Pericardium fibroblast (primary cell): ENCODE measurements at places on chromosomes 1 and 21. TPM values are rescaled to one million over a fixed set of nuclear protein-coding genes. Genes with fewer than 3 reads are reported as not detected.

The ALPL gene
- total RNA-seq: 4.0 and 11.2 TPM in 2 replicates

The DR1 gene
- total RNA-seq: 32.8 and 41.8 TPM in 2 replicates

The SOX13 gene
- total RNA-seq: 12.7 and 15.9 TPM in 2 replicates

The SLC37A1 gene
- 1.1 and 1.4 TPM in 2 replicates for total RNA-seq

The S100A8 gene
- not detected in 2 replicates for total RNA-seq

The PLA2G2C gene
- total RNA-seq: not detected in 2 replicates

The RIPK4 gene
- under 0.01 TPM in 1 of 2 replicates, not detected in the other for total RNA-seq

The DISP3 gene
- total RNA-seq: under 0.01 TPM in 1 of 2 replicates, not detected in the other

The C8B gene
- not detected in 2 replicates for total RNA-seq

The TMCO4 gene
- total RNA-seq: 8.8 and 15.0 TPM in 2 replicates

The OVAAL gene
- not detected in 2 replicates for total RNA-seq

The ZFP69B gene
- total RNA-seq: 1.6 and 4.7 TPM in 2 replicates

The NID1 gene
- total RNA-seq: 323 and 678 TPM in 2 replicates

The KCTD3 gene
- 25.4 and 40.3 TPM in 2 replicates for total RNA-seq

The MSH4 gene
- 0.17 TPM in 1 of 2 replicates, not detected in the other for total RNA-seq

The MCOLN2 gene
- 0.94 TPM in 1 of 2 replicates, not detected in the other for total RNA-seq

The GPATCH2 gene
- 6.6 and 7.0 TPM in 2 replicates for total RNA-seq

The IL24 gene
- not detected in 2 replicates for total RNA-seq

The C1orf185 gene
- not detected in 2 replicates for total RNA-seq

The SPATA1 gene
- total RNA-seq: 0.85 TPM in 1 of 2 replicates, not detected in the other

The MAP1LC3C gene
- 1.9 TPM in 1 of 2 replicates, not detected in the other for total RNA-seq

The MATN1 gene
- total RNA-seq: under 0.01 and 0.23 TPM in 2 replicates

The KPRP gene
- total RNA-seq: not detected in 2 replicates

The KCNN3 gene
- 0.09 and 0.12 TPM in 2 replicates for total RNA-seq

The ATAD3C gene
- total RNA-seq: under 0.01 TPM in 1 of 2 replicates, not detected in the other

The SPRR3 gene
- not detected in 2 replicates for total RNA-seq

The ITGB2 gene
- total RNA-seq: 0.12 and 4.3 TPM in 2 replicates

The S100A7A gene
- total RNA-seq: not detected in 2 replicates

The ELOA gene
- 18.9 and 28.0 TPM in 2 replicates for total RNA-seq

The GBP4 gene
- 0.17 and 0.70 TPM in 2 replicates for total RNA-seq

The MYOG gene
- 8.9 TPM in 1 of 2 replicates, not detected in the other for total RNA-seq

The HOOK1 gene
- total RNA-seq: not detected in 2 replicates

The PRDX6 gene
- 272 and 287 TPM in 2 replicates for total RNA-seq

The LIPI gene
- not detected in 2 replicates for total RNA-seq

The ELF3 gene
- under 0.01 TPM in 1 of 2 replicates, not detected in the other for total RNA-seq

The LCE1C gene
- not detected in 2 replicates for total RNA-seq

The FCAMR gene
- total RNA-seq: not detected in 2 replicates

The FBXO42 gene
- 12.8 and 24.6 TPM in 2 replicates for total RNA-seq

The HRNR gene
- total RNA-seq: not detected in 2 replicates

The AGT gene
- total RNA-seq: 0.23 and 15.3 TPM in 2 replicates

The FMOD gene
- total RNA-seq: 8.8 and 50.4 TPM in 2 replicates

The SLC9C2 gene
- 0.35 TPM in 1 of 2 replicates, not detected in the other for total RNA-seq

The CFHR4 gene
- not detected in 2 replicates for total RNA-seq

The IVL gene
- not detected in 2 replicates for total RNA-seq

The GPBP1L1 gene
- total RNA-seq: 39.9 and 44.5 TPM in 2 replicates

The PTAFR gene
- total RNA-seq: 0.17 and 0.23 TPM in 2 replicates

The RGL1 gene
- 17.4 and 20.8 TPM in 2 replicates for total RNA-seq
